ENCODE measurements at places on chromosomes 5 and 9.

DNA sequence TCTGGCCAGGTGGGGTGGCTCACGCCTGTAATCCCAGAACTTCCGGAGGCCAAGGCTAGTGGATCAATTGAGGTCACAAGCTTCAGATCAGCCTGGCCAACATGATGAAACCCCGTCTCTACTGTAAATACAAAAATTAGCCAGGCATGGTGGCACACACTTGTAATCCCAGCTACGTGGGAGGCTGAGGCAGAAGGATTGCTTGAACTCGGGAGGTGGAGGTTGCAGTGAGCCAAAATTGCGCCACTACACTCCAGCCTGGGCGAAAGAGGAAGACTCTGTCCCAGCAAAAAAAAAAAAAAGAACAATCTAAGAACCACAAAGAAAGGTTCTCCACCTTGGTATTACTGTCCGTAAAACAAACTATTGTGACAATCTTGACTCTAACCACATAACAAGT, 9.7 kb downstream of the MYO10 start:
- no peak for DNase-seq

DNA sequence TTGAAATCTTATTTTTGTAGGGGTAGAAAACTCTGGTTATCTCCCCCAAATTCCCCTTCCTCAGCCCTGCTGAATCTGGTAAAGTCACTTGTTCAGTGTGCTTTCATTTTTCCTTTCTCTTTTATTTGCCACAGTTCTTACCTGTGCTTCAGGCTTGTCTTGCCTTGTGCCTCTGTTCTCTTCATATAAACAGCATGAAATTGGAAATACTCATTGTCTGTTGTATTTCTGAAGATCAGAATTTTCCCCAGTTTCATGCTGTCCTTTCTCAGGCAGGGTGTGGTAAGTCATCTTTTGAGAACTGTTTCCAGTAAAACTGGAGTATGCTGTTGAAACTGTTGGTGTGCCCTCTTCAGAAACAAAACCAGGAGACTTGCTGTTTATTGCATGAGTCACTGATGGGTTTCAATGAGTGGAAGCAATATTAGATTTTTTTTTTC, 7.0 kb downstream of the PAM start:
- no peak for DNase-seq

GRCh38 chr9:14246951-14247350, 67.0 kb downstream of the NFIB start:
- no peak for DNase-seq

- no peak for DNase-seq
These were observed 114.4 kb downstream of the GADD45G start for GRCh38 chr9:89719202-89719601.

DNA sequence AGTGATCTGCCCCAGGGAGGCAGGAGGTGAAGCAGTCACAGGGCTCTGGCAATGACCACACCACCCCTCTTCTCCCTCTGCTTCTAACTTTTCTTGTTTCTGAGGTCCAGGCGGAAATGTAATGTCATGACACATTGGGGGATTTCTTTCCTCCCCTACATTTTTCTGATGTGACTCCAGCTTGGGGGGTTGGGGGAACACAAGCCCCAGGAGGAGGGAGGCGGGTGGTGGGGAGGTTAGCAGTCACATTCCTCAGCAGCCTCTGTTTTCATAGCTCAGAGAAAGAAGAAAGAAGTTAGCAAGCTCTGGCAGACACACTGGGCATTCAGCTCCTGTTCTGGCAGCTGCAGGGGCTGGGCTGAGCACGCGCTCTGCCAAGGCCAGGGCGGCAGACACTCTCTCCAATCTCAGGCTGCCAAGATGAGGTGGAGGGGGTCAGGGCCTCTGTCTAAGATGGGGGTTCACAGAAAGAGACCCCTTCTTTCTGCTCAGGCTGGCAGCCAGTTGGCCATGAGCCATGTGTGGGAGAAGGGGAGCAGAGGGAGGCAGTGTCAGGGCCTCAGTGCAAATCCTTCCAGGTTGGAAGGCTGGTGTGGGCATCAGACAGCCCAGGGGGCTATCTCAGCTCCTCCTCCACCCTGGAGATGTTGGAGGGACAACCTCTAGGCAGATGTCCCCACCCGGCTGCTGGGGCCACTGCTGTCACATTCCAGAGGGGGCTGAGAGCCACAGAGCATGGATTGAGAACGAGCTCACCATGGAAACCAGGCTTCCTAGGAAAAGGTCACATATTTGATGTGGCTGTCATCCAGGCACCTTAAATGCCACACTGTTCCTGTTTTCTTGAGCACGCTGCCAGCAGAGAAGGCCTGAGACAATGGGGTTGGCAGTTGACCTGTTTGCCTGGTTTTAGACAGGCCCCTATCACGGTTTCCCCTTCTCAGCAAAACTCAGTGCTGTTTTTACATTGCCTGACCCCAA, 20.1 kb upstream of the PFDN1 start:
- DNase-seq, result no peak

GRCh38 chr9:33189331-33189791, 22.2 kb upstream of the B4GALT1 start:
- DNase-seq, result no peak

DNA sequence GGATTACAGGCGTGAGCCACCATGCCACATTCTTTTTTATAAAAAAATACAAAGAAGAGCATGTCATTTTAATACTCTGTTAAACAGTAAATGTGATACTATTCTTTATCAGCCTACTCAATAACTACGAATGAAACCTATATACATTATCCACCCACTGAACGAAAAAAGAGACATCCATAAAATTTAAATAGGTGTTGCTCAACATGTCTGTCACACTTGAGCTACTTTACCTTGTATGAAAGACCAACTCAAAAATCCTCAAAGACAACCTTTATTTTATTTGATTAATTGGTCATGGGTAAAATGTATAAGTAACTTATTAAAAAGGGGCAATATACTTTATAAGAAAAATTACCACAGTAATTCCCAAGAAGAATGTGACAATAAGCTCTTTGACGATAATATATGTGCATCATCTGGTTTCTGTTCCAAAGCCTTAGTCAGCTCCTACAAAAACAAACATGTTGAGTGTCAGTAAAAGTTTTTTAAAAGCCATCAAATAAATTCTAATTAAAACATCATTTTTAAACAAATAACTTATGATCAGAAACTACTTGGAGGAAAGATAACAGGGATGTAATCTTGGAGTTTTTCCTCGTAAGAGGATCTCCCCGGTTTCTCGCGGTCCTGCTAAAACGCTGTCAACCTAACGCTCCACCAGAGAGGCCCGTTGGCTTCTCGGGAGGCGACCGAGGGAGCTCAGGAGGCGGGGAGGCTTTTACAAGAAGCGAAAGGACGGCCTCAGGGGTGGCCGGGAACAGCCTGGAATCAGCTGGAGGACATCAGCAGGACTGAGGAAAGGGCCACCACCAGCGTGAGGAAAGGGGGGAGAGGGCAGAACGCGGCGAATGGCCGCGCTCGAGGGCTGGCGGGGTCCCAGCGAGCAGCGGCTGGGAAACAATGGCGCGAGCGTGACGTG, 13.5 kb upstream of the ANKRD18B start:
- DNase-seq, result peak; percentile 23

DNA sequence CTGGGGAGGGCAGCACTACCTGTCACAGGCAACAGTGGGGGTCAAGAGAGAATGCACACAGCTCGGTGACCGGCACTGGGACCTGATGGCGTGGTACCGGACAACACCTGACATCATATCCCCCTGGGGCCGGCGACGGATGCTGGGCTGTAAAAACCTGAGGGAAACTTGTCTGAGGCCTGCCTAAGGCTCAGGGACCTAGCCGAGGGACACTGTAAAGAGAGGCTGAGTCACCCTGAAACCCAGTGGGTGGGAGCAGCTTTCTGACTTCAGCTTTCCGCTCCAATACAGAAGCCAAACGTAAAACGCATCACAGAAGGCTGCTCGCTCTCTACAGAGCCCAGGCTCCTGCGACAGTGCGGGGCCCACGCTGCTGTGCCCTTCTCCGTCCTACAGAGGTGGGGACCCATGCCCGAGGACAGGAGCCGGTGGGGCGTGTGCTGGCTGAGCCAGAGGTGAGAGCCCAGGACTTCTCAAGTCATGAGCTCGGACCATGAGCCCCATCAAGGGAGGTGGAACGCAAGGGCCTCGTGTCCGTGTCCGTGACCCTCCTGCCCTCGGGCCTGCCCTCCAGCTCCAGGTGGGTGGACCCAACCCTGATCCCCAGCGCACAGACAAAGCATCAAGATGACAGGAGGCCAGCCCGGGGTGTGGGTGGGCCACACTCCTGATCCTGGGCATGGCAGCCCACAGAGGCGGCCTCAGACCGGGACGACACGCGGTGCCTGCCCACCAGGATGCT, 5.3 kb downstream of the RALGDS start:
- no peak for DNase-seq

GRCh38 chr9:132560616-132561202, 21.7 kb upstream of the BARHL1 start:
- DNase-seq, result no peak

DNA sequence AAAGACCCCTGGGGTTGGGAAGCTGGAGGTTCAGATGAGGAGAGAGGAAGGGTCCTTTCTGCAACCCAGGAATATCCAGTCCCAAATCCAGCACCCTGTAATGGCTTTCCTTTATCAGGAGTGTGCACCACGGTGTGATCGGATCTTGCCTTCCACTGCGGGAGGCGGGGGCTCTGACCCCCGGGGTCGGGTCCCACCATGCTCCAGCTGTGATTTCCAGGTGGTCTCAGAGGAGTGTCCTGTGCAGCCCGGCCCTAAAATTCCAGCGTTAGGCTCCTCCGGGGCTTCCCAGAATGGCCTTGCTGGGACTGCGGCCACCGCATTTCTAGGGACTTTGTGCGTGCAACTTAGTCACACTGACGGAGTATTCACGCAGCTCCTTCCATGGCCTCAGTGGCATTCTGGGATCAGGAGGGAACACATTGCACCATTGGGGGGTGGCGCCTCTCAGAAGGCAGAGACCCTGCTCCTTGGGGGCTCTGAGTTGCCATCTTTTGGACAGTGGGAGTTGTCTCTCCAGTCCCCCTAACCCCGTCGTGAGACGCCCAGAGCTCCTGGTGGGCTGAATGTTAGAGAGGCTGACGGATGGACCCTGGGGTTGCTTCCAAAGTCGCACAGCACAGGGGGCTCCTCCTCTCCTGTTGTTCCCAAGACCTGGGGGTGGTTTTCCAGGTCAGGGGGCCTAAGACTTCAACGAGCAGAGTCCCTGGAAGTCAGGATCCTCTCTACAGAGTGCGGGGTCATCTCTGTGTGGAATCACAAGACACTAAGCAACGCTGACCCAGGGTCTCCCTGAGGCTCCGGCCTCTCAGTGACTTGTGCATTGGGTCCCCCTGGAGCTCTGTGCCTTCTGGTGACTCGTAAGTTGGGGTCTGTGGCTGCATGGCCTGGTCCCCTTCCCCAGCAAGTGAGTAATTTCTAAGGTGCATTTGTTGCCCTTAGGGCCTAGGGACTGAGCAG, 42.7 kb upstream of the IRX4 start:
- no peak for DNase-seq

DNA sequence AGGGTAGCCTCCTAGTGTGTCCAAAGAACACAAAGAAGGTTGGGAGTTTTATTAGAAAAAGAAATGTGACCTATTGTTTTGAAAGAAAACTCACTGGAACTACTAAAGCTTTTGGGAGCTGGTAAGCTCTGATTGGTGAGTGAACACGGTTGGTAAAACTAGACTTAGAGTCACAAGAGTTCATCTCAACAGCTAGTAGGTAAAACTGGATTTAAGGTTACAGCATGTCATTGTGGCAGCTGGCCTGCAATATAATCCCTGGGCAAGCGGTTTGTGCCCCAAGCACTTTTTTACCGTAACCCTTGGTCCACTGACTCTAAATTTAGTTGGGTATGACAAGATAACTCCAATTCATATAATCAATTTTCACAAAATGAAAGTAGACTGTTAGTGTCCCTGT, 47.4 kb downstream of the UBAP2 start:
- no peak for DNase-seq

DNA sequence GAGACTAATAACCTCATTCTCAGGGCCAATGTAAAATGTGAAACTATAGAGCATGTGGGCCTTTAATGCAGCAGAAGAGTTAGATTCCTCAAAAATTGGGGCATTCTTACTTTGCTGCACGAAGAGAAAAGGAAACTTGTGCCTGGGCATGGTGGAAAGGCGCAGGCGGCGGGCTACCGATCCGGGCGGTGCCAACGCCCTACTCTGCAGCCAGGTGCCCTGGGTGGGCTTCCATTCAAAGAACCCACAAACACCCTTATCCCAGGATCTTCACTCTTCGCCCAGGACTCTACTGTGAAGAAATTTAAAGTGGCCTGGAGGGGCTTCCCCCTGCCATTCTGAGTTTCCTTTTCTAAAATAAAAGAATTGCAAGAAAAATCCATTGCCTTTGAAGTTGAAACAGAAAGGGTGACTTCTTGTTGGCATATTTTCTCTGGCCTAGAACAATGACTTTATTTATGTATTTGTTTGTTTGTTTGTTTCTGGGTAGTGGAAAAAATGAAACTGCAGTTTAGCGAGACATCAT, 124.9 kb downstream of the TMEM161B start:
- DNase-seq, result no peak

DNA sequence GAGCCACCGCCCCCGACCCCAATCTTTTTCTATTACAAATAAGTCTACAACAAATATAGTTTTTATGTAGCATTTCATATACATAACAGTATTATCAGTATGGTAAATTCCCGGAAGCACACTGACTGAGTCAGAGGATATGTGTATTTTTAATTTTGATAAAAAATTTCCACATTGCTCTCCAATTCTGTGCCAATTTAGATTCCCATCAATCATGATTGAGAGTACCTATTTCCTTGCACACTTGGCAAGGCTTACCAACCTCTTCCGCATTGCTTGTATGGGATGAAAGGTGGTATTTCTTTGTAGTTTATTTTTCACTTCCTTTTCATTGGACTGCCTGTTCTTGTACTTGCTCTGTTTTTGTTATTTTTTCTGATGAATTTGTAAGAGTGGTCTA, 204.6 kb downstream of the RFX3 start:
- no peak for DNase-seq

GRCh38 chr5:158142156-158142555, 283.2 kb upstream of the CLINT1 start:
- no peak for DNase-seq

- no peak for DNase-seq
These were observed 379 bp upstream of the EGFLAM start for GRCh38 chr5:38258042-38258318.

- DNase-seq, result no peak
These were observed 79.9 kb upstream of the SLC1A3 start for GRCh38 chr5:36526537-36526936.

- DNase-seq, result no peak
These were observed 683.1 kb downstream of the LRRC70 start for GRCh38 chr5:63261695-63262094.

- DNase-seq, result no peak
These were observed 1962.9 kb upstream of the CDH6 start for GRCh38 chr5:29230591-29230990.

- no peak for DNase-seq
These were observed 17.5 kb upstream of the ERAP1 start for GRCh38 chr5:96825243-96825642.

- no peak for DNase-seq
These were observed 33.8 kb upstream of the FBXL17 start for GRCh38 chr5:108415726-108416125.

Data from activated CD8-positive, alpha-beta memory T cell treated with anti-CD3 and anti-CD28 coated beads for 48 hours (primary cell).